ENCODE measurements at places on chromosomes 6 and 20.
A peak's percentile ranks its signal among the peaks of the same experiment; 100 is the strongest.

DNA sequence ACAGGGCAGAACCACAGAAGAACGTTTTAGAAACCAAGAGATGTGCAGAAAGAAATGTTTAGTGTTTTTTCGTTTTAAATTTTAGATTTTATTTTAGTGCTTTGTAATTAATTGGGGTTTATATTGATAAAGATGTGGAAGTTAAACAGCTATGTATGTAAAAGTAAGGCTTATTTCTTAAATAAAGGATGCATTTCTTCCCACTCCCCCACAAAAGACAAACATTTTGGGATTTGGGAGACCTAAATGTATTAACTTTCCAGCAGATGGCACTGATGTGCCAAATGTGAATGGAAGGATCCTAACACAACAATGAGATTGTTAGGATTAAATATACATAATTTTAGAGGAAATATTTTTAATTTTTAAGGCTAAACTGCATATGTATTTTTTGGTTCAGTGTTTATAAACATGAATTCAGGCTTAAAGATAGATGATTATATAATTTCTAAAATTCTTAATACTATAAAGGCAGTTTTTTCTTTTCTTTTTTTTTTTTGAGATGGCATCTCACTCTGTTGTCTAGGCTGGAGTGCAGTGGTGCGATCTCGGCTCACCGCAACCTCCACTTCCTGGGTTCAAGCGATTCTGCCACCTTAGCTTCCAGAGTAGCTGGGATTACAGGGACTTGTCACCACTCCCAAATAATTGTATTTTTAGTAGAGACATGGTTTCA lies 12.0 kb downstream of the PFDN4 start:
- DNase-seq = no peak

- DNase-seq = no peak
Measured at GRCh38 chr20:5746064-5746463, 4.1 kb upstream of the SHLD1 start.

- no peak for DNase-seq
Measured at GRCh38 chr6:5403076-5403475, 141.8 kb downstream of the FARS2 start.

GRCh38 chr6:126722411-126722810 lies 382.5 kb downstream of the CENPW start:
- no peak for DNase-seq

DNA sequence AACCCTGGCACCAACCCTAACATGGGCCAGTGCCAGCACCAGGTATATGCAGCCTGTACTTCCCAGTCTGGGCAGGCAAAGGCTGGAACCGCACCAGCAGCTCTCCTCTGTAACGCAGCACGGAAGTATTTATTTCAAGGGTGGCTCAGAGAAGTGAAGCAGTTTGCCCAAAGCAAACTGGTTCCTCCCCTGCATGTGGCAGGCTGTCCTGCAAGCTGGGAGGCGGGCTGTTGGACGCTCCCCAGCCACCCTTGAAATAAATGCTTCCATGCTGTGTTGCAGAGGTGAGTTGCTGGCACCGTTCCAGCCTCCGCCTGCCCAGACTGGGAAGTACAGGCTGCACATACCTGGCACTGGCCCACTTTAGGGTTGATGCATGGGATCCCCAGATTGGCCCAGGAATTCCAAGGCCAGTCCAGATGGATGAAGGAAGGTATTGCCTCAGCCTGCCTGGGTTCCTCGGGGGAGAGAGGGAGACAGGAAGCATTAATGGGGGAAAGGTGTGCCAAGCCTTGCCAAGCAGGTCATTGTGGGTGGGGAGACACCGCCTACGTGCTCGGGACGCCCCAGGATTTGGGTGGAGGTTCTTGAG lies 49.8 kb downstream of the PPARD start:
- DNase-seq = no peak

- no peak for DNase-seq
Measured at GRCh38 chr6:145009711-145010110, 724.6 kb downstream of the UTRN start.

- DNase-seq = no peak
Measured at GRCh38 chr20:18977441-18977840, 163.9 kb downstream of the SCP2D1 start.

GRCh38 chr6:2196079-2196679 lies 49.2 kb downstream of the GMDS start:
- DNase-seq = no peak

GRCh38 chr20:63268256-63268655 lies 4.4 kb upstream of the ARFGAP1 start:
- no peak for DNase-seq

DNA sequence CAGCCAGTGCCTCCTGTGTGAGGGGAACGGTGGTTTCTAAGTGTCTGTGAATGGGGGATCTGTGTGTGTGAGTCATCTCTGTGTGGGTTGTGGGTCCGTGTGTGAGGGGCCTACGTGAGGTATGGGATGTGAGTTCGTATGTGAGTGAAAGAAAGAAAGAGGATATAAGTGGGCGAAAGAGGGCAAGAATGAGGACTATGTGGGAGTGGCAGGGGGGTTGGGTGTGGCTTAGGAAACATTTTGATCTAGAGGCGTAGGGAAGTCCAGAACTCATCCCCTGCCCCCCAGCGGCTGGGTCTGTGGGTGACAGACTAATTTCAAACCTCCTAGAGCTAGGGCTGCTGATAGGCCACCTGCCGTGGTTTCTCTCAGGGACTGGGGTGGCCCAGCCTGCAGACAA lies 35.5 kb downstream of the DHX35 start:
- DNase-seq = peak; percentile 58

GRCh38 chr6:39295611-39296011 lies 18.6 kb downstream of the KCNK17 start:
- no peak for DNase-seq

DNA sequence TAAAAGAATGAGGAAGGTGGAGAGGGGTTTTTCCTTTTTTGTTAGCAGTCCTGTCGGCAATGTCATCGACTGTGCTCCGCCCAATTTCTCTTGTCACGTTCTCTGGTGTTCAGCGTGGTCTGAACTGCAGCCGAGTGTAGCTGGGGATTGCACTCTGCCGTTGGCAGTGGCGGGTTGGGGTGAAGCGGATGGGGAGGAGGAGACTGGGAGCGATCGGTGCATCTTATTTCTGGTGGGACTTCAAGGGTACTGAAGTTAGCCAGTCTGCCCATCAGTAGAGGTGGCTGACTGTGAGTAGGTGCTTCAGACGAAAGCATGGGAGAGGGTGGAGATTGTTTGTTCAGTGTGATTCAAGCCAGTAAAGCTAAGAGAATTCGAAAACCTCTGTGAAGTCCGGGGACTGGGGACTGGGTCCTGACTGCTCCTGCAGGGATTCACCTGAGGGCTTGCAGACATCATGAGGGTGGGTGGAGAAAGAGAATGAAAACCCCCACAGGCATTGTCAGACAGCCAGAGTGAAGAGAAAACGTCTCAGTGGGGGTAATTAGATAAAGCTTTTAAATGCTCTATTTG lies 5.1 kb downstream of the RREB1 start:
- DNase-seq = no peak

GRCh38 chr20:19992996-19993908 lies 23.9 kb upstream of the NAA20 start:
- no peak for DNase-seq
